ENCODE measurements at places on chromosomes 2 and 18.

GRCh38 chr2:211380041-211380440, 823.6 kb downstream of the CPS1 start:
- DNase-seq, result no peak

GRCh38 chr2:3409627-3410170, 30.2 kb downstream of the TRAPPC12 start:
- DNase-seq, result no peak

- DNase-seq, result no peak
Measured at GRCh38 chr2:168058675-168059074, 188.7 kb downstream of the STK39 start.

- peak; percentile 53 for DNase-seq
Measured at GRCh38 chr2:118386641-118387302, 298.5 kb downstream of the INSIG2 start.

DNA sequence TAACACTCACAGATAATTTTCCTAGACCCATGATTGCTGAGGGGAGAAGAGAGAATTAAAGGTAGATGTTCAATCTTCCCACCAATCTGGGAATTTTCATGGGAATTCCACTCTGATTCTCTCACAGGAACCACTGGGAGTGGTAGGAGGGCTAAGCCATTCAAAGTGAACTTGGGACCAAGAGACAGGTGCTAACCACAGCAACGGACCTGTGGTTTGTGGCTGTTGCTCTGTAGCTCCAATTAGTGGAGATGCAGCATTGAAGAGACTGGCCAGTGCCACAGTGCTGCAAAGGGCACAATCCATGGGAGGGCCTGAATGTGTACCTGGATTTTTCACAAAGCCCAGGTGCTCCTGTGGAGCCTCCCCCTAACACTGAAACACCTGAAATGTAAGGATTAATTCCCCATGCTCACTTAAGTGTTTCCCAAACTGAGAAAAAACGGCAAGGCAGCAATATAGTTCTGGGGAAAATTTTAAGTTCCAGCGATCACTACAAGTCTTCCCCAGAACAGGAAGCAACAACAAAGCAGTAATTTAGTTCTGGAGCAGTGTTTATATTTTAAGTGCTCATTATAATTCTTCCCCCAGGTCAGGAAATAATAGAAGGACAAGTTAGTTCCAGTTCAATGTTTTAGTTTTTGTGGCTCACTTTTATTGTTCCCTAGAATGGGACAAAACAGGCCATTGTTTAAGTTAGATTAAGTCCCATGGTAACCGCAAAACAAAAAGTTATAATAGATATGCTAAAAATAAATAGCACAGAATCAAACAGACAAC, 1045.8 kb downstream of the CNTNAP5 start:
- no peak for DNase-seq

- DNase-seq, result no peak
Measured at GRCh38 chr18:73975266-73975665, 172.4 kb downstream of the FBXO15 start.

- no peak for DNase-seq
Measured at GRCh38 chr2:24820175-24820513, 26.9 kb downstream of the CENPO start.

DNA sequence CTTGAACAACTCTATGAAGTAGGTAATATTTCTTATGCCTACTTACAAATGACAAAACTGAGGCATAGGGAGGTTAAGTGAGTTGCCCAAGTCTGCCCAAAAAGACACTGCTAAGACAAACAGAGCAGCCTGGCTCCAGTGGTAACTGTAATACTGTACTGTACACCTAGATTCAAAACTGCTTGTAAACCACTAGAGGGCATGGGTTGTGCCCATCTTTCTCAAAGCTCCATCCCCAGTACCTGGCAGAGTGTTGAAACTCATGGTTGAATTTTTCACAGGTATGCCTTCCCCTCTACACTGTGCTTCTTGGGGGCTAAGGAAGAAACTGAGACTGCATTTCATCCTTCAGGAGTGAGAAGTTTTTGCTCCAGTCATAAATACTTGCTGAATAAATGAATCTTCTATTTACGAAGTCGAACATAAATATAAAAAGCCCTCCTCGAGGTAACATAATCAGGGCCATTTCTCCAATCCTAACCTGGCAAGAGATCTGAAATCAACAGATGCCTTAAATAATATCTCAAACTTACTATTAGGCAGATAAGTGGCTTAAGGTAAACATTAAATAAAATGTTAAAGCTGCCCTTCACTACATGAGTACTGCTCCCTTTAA, 2.0 kb downstream of the PPP4R1 start:
- peak; percentile 44 for DNase-seq

DNA sequence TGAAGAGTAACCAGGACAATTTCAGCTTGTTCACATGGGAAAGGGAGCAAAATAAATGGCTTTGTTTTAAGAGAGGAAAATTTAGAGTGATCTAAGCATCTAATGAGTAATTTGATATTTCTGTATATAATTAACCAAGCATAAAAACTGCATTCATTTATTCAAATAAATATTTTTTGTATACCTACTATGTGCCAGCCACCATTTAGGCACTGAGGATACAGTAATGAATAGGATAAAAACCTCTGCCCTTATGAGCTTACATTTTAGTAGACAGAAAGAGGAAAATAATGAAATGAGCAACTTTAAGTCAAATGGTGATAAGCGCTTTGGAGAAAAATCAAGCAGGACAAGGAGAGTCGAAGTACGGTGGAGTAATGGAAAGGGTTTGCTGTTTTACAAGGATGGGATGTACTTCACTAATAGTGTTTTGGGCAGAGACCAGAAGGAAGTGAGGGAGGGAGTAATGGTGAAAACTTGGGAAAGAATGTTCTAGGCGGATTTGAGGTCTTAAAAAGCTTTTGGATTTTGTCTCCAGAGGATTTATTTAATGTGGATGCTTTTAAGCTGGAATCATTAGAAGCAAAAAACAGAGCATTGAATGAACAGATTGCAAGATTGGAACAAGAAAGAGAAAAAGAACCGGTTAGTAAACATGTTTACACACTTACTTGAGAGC, 17.4 kb downstream of the NDC80 start:
- DNase-seq, result no peak
